ENCODE measurements at places on chromosomes 5 and 9. TPM values are rescaled to one million over a fixed set of nuclear protein-coding genes. Genes with fewer than 3 reads are reported as not detected.

The DOCK8 gene
- 2.3 TPM for total RNA-seq

The ADGRD2 gene
- total RNA-seq: 1.2 TPM

The GRM6 gene
- total RNA-seq: not detected

The NTNG2 gene
- total RNA-seq: 0.52 TPM

The TMEM141 gene
- total RNA-seq: 55.2 TPM

The WNT8A gene
- total RNA-seq: 0.26 TPM

The PCA3 gene
- total RNA-seq: not detected

The SLC25A51 gene
- total RNA-seq: 12.4 TPM

The OLFML2A gene
- 5.8 TPM for total RNA-seq

The SHLD3 gene
- total RNA-seq: 2.9 TPM

DNA sequence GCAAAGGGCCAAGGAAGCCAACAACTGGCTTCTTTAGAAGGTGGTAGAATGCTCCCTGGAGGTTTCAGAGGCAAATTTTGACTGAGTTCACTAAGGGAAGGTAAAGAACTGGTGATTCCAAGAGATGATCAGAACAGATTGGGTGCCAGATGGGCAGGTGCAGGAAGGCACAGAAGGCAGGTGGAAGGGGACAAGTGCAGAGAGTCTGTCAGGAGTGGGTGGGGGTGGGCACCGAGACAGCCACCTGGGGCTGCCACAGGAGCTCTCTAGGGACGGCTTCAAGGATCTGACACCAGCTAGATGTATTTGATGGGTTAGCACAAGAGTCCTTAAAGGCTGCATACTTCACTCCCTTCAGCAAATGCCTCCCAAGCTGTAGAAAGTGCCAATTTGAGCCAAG is 207.3 kb downstream of the PTTG1 start:
- DNase-seq: no peak

GRCh38 chr5:176938472-176938871 is 39.3 kb upstream of the HK3 start:
- no peak for DNase-seq

DNA sequence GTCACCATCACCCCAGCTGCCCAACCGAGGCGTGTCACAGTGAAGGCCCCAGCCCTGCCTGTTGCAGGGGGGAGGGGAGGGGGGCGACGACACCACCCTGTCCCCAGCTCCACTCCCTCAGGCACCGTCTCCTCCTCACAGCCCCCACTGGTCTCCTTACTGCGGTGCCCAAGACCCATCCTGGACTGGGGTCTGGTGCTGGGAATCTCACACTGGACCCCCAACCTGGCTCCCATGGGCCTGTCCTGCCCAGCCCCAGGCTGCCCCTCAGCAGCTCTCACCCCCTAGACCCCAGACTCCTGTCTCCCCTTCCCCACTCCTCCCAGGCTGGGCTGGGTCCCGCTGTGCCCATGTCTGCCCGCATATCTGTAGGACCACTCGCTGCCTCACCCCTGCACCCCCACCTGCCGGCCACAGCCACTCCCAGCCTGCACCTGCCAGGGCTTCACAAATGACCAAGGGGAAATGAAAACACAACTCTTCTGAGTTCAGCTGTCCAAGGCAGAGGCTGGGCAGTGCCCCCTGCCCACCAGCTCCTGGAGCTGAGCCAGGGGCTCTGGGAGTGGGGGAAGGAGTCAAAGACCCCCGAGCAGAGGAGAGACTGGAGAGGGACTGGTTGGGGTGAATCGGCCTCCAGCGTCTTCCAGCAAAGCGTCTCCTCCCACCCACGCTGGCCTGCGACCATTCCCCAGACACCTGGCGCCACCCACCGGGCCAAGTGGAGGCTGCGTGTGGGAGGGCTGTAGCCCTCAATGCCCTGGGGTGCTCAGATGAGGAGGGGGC is 32.6 kb upstream of the EGFL7 start:
- DNase-seq: peak; percentile 84

GRCh38 chr9:79559495-79560181 is 12.1 kb upstream of the TLE4 start:
- no peak for DNase-seq

- no peak for DNase-seq
Observed at GRCh38 chr5:76850543-76851145, 830 bp downstream of the S100Z start.

GRCh38 chr9:134589748-134590147 is 51.9 kb upstream of the COL5A1 start:
- peak; percentile 32 for DNase-seq

- DNase-seq: no peak
Observed at GRCh38 chr5:1004461-1005248, 3.9 kb upstream of the NKD2 start.

DNA sequence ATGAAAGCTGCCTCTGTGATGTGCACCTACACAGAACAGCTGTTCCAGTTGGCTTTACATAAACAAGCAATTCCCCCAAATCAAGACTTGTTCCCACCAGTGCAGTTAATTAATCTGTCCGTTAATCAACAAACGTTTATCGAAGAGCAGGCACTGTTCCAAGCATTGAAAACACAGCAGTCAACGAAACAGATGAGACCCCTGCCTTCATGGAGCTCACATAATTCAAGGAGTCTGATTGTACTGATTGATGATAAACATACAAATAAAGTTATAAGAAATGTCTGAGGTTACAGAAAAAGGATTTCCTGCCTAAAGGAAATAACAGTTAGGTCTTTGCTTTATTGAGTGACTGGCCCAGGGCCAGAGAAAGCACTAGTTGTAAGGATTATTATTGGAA is 26.2 kb upstream of the PCSK5 start:
- DNase-seq: no peak

DNA sequence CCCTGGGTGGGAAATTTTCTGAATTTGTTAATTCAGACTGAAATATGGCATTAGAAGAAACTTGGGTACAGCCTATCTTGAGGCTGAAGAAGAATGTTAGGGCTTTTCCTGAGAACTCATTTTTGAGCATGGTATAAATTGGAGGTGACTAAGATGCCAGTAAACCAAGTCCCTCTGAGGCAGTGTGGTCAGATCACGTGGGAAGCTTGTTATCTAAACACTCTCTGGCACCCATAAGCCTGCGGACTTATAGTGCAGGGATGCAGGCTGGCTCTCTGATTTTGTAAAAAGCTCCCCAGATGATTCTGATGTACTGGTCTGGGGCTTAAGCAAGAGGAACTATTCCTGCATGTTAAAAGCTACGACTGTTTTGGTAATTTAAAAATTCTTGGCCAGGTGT is 34.3 kb downstream of the MTMR12 start:
- DNase-seq: no peak

GRCh38 chr9:109812818-109813281 is 32.9 kb downstream of the PALM2AKAP2 start:
- no peak for DNase-seq

GRCh38 chr5:67620424-67621397 is 424.1 kb upstream of the CD180 start:
- no peak for DNase-seq

GRCh38 chr5:68534131-68534940 is 318.8 kb downstream of the PIK3R1 start:
- no peak for DNase-seq

- no peak for DNase-seq
Observed at GRCh38 chr5:6455571-6456200, 7.0 kb downstream of the UBE2QL1 start.

DNA sequence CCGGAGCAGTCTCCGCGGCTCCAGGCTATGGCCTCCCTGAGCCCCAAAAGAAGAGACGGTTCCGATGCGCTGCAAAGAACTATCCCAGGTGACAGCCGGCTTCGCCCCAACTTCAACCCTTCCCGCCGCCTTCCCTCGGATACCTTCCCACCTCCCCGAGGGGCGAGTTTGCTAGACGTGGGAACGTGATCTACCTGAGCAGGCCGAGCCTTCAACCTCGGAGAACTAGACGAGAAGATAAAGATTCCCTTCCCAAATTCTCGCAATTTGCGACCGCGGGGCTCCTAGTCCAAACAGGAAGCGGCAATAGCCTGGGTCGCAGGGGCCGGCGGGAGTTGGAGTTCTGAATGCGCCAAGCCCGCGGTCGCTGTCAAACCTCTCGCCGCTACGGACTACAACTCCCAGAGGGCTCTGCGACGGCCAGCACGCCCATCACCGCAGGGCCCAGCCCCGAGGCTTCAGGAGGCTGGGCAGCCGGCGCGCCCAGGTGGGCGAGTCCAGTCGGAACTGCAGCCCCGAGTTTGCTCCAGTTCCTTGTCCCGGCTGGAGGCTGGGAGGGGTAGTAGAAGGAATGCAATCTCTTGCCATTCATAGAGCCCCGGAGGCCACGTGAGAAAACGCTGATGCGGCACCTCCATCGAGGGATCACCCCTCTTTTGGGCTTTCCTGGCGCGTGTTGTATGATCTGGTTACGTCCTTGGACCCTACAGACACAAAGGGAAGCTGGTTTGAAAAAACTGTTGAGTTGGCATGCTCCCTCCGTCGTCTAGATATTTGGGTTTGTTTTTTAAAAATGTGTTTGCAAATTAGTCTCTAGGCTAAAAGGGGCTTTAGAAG is at the start of gene SLC38A9:
SLC38A9 (minus strand) TSS at position 302 of the 837 bp plus-strand sequence. CDS start 14,366 bp downstream, outside the sequence.
- DNase-seq: peak; percentile 98

DNA sequence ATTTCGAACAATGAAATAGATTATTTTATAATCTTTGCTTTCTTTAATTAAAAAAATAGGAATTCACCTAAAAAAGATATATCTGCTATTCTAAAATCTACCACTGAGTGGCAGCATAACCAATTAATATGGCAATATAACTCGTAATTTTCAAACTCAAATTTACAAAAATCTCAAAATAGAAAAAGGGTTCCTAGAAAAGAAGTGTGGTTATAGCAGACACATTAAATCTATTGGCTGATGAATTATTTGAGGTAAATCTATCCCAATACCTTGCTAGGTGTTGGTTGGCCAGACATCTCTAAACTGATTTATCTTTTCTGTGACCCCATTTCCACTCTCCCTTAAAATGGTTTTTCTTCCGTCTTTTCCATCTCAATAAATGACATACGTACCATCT is 30.2 kb upstream of the NRG2 start:
- DNase-seq: no peak

GRCh38 chr5:1637639-1638481 is 114.1 kb upstream of the LPCAT1 start:
- no peak for DNase-seq

- DNase-seq: no peak
Observed at GRCh38 chr5:173802670-173803165, 85.4 kb upstream of the CPEB4 start.

GRCh38 chr5:95808013-95808685 is 14.4 kb downstream of the GLRX start:
- DNase-seq: no peak

- DNase-seq: no peak
Observed at GRCh38 chr9:88084357-88085183, 53.7 kb downstream of the SPATA31C2 start.

DNA sequence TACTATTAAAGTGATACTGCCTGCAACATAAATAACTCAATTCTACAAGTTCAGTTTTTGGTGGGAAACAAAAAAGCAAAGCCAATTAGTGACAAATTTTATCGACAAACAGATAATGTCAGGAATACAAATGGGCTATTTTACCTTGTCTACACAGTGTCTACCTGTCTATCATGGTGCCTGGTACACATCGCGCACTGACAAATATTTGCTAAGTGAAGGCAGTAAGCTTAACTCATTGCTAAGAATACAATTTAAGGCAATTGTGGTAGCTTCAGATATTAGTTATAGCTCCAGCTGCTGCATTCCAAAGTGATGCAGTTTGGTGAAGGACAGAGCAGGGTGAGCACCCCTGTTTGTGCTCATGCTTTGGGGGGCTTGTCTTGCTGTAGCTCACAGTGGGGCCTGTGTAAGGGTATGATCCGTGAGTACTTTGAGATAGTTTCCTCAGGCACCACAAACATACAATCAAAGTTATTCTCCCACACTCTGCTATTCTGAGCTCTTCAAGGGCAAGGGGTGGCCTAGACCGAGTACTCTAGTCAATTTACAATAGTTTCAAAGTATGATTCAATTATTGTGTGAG is 24.7 kb downstream of the ELL2 start:
- DNase-seq: no peak

- no peak for DNase-seq
Observed at GRCh38 chr5:151130235-151130921, 27.2 kb downstream of the ANXA6 start.

DNA sequence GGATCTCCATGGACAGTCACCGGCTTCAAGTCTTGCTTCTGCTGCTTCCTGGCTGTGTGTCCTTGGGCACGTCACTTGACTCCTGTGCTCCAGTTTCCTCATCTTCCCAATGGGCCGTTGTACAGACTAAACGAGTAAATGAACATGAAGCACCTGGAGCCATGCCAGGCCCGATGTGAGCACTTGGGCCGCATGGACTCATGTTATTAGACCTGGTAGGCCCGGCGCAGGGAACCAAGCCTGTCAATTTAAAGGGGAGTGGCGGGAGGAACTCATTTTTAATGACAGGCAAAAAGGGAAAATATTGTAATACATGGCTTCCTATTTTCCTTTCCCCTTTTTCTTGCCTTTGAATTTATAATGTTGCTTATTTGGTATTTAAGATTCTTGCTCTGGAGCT is 47.5 kb downstream of the TENT4A start:
- no peak for DNase-seq

DNA sequence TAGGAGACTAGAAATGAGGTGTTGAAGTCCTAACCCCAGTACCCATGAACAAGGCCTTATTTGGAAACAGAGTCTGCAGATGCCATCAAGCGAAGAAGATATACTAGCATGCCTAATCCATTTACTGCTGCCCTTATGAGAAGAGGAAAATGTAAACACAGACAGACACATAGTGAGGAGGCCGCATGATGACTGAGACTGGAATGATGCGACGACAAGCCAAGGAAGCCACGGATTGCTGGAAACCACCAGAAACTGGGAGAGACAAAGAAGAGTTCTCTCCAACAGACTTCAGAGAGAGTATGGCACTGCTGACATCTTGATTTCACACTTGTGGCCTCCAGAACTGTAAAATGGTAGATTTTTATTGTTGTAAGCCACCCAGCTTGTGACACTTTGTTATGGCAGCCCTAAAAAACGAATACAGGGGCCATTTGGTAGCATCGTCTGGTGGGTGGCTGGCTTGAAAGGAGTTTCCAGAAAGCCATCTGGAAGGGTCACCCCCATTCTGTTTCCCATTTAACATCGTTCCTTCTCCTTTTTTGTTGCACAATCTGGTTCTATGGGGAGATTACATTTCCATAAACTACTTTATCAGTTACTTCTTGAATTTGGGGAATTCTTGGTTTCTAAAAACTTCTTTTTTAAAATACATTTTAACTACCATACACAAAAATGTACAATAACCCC is 193.1 kb downstream of the HSD17B3 start:
- no peak for DNase-seq

DNA sequence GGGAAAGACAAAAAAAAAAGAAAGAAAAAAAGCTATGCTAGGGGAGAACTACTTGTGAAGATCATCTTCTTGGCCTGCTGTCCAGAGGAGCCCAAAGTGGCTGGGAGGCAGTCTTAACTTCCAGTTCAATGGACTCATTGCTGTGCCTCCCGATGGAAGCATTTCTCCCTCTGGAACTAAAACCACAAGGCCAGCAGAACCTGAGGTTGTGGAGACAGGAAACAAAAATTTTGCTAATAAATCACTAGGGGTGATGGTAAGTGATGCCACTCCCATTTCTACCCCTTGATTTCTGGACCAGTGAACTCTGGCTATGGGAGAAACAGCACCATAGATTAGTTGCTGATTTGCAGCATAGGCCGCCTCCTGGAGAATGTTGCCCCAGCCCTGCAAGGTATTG is 123.4 kb upstream of the NFIL3 start:
- DNase-seq: no peak

- no peak for DNase-seq
Observed at GRCh38 chr5:14447958-14448911, 133.4 kb upstream of the OTULINL start.

GRCh38 chr5:176646049-176646706 is 1.1 kb upstream of the TSPAN17 start:
- DNase-seq: no peak

GRCh38 chr5:37717613-37718431 is 122.0 kb downstream of the GDNF start:
- no peak for DNase-seq

- DNase-seq: no peak
Observed at GRCh38 chr5:176660530-176660859, 13.2 kb downstream of the TSPAN17 start.
